Panc1 (cell line): ENCODE measurements at places on chromosomes 16 and 17.
A peak's percentile ranks its signal among the peaks of the same experiment; 100 is the strongest.

GRCh38 chr16:20874088-20874581 lies 26.0 kb downstream of the DCUN1D3 start:
- no peaks in the 10 kb centered on the region for H3K36me3 ChIP-seq
- no peak for DNase-seq
- H3K27me3 ChIP-seq: no peaks in the 10 kb centered on the region
- H3K27ac ChIP-seq: no peak overlapping the region

DNA sequence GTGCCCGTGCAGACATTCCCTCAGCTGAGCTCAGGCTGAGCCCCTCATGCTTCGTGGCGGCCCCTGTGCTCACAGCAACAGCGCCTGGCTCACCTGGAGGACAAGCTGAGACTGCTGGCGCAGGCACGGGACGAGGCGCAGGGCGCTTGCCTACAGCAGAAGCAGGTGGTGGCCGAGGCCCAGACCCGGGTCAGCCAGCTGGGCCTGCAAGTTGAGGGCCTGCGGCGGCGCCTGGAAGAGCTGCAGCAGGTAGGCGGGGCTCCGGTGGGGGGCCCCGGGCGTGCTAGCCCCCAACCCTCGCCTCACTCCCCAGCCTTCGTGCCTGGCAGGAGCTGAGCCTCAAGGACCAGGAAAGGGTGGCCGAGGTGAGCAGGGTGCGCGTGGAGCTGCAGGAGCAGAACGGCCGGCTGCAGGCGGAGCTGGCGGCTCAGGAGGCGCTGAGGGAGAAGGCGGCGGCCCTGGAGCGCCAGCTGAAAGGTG lies 1.4 kb upstream of the RAC3 start:
- no peak overlapping the region; the same call in 1 of the 2 replicates for H3K27ac ChIP-seq
- H3K4me3 ChIP-seq: no peak overlapping the region
- no peak for DNase-seq

- H3K27me3 ChIP-seq: no peaks in the 10 kb centered on the region
- no peaks in the 10 kb centered on the region for H3K4me1 ChIP-seq
- H3K4me3 ChIP-seq: no peak overlapping the region
- no peak overlapping the region for H3K27ac ChIP-seq
- no peak for DNase-seq
Measured at GRCh38 chr16:54402873-54403272, 116.3 kb upstream of the IRX3 start.

DNA sequence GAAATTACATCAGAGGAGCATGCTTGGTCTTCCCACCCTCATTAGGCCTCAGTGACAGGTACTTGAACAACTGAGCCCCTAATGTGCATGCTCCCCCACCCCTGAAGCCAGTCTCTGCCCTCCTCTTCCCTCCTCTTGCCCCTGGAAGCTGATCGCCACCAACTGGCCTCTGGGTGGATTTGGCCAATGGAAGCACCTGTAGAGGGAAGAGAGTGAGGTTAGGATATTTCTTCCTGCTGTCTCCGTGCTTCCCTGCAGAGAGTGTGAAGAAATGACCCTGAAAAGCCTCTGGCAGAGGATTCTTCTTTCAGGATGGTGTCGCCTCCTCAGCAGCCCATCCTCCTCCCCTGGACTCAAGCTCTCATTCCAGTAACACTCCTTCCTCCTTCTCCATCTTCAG lies 5.9 kb upstream of the CBLN1 start:
- no peak for DNase-seq
- no peaks in the 10 kb centered on the region for H3K4me1 ChIP-seq
- peaks cover 5% of the 10 kb centered on the region for H3K27me3 ChIP-seq
- no peaks in the 10 kb centered on the region for H3K36me3 ChIP-seq
- H3K4me3 ChIP-seq: no peak overlapping the region
- no peak overlapping the region for H3K27ac ChIP-seq

GRCh38 chr17:34314279-34314678 lies 5.0 kb upstream of the CCL8 start:
- H3K36me3 ChIP-seq: no peaks in the 10 kb centered on the region
- DNase-seq: no peak
- H3K27me3 ChIP-seq: no peaks in the 10 kb centered on the region

DNA sequence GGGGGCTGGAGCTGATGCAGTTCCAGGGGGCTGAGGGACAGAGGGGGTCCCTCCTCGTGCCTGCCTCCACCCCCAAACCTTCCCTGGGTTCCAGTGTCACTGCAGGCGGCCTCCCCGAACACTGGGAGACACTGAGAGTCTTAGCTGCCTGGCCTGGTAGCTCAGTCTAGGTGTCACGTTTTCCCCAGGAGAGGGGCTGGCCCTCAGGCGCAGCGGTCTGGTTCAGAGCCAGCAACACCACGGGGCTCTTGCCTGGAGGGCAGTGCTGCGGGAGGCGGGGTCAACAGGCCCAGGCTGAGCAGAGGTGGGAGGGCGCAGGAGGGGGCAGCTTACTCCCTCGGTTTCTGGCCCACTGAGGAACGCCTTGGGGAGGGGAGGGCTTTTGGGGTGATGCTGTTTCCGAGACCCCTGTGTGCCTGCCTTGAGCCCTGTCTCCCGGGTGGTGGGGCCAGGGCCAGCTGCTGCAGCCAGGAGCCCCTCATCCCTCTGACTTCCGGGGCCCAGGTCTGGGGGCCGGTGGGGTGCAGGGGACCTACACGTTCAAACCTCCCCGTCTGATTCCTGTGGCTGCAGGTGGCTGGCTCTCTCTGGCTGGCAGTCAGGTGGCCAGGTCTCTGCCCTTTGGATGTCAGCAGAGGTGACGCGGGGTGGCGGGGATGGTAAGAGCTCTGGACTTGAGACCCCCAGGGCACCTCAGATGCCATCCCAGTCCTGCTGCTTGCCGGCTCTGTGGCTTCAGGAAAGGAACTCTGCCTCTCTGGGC lies 89.3 kb upstream of the GSE1 start:
- no peak for DNase-seq
- no peaks in the 10 kb centered on the region for H3K27me3 ChIP-seq
- peak overlapping the region; percentile 86 for H3K27ac ChIP-seq
- no peak overlapping the region for H3K4me3 ChIP-seq

DNA sequence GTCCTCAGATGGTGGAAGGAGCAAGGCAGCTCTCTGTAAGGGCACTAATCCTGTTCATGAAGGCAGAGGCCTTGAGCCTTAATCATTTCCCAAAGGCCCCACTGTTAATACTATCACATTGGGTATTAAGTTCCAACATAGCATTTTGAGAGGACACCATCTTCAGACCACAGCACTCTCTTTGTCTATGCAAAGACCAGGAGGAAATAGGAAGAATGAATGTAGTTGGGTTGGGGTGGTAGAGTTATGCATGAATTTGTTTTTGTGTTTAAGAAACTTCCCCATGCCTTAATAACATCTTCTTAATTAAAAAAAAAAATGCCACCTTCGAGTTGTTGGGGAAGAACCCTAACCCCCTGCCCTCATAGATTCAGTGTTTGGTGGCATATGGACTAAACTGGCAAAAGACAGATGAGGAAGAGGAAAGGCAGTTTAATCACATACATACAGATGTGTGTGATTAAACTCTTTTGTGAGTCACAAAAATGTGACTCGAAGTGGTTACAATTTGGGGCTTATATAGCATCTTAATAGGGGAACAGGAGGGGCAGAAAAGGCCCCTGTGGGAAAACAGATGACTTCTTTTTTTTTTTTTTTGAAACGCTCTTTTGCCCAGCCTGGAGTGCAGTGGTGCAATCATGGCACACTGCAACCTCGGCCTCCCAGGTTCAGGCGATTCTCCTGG lies 35.0 kb upstream of the SLC5A10 start:
- DNase-seq: no peak
- no peak overlapping the region for H3K27ac ChIP-seq
